ENCODE measurements at places on chromosomes 12 and 14. TPM values are rescaled to one million over a fixed set of nuclear protein-coding genes. Genes with fewer than 3 reads are reported as not detected.
A peak's percentile ranks its signal among the peaks of the same experiment; 100 is the strongest.

DNA sequence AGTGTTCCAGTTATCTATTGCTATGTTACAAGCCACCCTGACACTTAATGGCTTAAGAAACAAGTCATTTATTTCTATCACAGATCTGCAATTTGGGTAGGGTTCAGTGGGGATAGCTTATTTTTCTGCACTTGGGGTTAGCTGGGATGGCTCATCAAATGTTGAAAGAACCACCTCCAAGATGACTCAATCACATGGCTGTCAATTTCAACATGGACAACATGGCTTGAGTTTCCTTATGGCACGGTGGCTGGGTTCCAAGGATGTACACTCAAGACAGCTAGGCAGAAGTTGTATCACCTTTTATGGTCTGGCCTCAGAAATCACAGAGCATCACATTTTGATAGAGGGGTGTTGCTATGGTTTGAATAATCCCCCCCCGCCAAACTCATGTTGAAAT is 24.5 kb upstream of the IGF1 start:
- no peak overlapping the region for H3K27ac ChIP-seq
- no peak overlapping the region for H3K4me3 ChIP-seq
- H3K4me1 ChIP-seq, result peaks cover 4% of the 10 kb centered on the region
- 0 out of 2 replicates have a peak, but pooled peaks cover 8% of the 10 kb centered on the region for H3K36me3 ChIP-seq
- DNase-seq, result no peak

DNA sequence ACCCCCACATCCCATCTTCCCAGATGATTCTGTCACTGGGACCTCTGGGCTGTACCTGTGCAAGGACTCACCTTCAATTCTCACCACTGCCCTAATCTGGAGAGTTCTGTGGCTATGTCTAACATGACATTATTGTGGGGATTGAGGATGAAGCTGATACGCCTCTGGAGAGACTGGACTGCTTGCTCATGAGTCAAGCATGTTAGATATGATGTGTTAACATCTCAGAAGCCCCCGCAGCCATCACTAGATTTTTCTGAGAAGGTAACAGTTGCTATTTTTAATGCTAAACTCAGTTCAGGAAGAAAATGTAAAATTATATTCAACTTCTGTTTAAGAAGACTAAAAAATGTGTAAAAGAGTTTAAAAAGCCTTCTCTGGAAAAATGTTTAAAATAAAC is 25.7 kb downstream of the JKAMP start:
- peaks cover 10% of the 10 kb centered on the region for H3K27me3 ChIP-seq
- H3K4me3 ChIP-seq, result no peak overlapping the region
- peaks cover 10% of the 10 kb centered on the region for H3K4me1 ChIP-seq
- no peak overlapping the region for H3K27ac ChIP-seq
- peaks cover 16% of the 10 kb centered on the region for H3K36me3 ChIP-seq
- no peak for DNase-seq

- H3K27ac ChIP-seq, result no peak overlapping the region
- no peak for DNase-seq
- no peaks in the 10 kb centered on the region for H3K27me3 ChIP-seq
- 0 out of 2 replicates have a peak, but pooled peaks cover under 1% of the 10 kb centered on the region for H3K4me1 ChIP-seq
- no peak overlapping the region for H3K4me3 ChIP-seq
- no peaks in the 10 kb centered on the region for H3K36me3 ChIP-seq
Observed at GRCh38 chr14:91889477-91890211, 22.3 kb upstream of the TC2N start.

- no peak overlapping the region for H3K4me3 ChIP-seq
- no peak for DNase-seq
- H3K4me1 ChIP-seq, result no peaks in the 10 kb centered on the region
- H3K27me3 ChIP-seq, result peaks cover 24% of the 10 kb centered on the region
- H3K36me3 ChIP-seq, result no peaks in the 10 kb centered on the region
Observed at GRCh38 chr12:4892418-4892817, 17.3 kb upstream of the KCNA1 start.

- H3K27ac ChIP-seq, result no peak overlapping the region
- no peaks in the 10 kb centered on the region for H3K4me1 ChIP-seq
- no peak overlapping the region for H3K4me3 ChIP-seq
- H3K27me3 ChIP-seq, result peaks cover 6% of the 10 kb centered on the region
- no peak for DNase-seq
Observed at GRCh38 chr12:57993030-57993429, 51.7 kb downstream of the ATP23 start.

- H3K27ac ChIP-seq, result no peak overlapping the region
- DNase-seq, result no peak
- H3K4me3 ChIP-seq, result no peak overlapping the region
- H3K4me1 ChIP-seq, result peaks cover 23% of the 10 kb centered on the region
Observed at GRCh38 chr12:49279706-49280159, 14.9 kb downstream of the TUBA1C start.

- no peak overlapping the region for H3K4me3 ChIP-seq
- no peaks in the 10 kb centered on the region for H3K4me1 ChIP-seq
- H3K36me3 ChIP-seq, result no peaks in the 10 kb centered on the region
Observed at GRCh38 chr14:39247256-39247655, 13.5 kb downstream of the MIA2 start.

DNA sequence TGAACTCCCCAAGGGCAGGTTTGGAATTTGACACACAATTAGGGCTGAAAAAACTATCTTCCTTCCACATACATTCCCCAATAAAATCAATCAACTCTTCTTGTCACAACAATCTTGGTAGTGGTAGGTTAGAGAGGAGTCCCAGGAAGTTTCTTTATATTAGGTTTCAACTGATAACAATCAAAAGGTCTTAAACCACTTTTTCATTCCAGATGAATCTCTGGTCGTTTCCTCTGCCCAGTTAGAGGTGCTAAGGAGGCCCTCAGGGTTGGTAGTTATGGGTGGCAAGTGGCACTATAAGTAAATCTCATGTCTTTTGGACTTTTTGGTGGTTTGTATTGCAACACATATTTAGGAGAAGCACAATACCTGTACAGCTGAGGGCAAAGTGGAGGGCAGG is 1.7 kb upstream of the SLC38A2 start:
- DNase-seq, result no peak
- H3K27me3 ChIP-seq, result no peaks in the 10 kb centered on the region
- peaks cover 47% of the 10 kb centered on the region for H3K4me1 ChIP-seq
- peak overlapping the region; percentile 98 for H3K27ac ChIP-seq
- H3K36me3 ChIP-seq, result peaks cover 30% of the 10 kb centered on the region

DNA sequence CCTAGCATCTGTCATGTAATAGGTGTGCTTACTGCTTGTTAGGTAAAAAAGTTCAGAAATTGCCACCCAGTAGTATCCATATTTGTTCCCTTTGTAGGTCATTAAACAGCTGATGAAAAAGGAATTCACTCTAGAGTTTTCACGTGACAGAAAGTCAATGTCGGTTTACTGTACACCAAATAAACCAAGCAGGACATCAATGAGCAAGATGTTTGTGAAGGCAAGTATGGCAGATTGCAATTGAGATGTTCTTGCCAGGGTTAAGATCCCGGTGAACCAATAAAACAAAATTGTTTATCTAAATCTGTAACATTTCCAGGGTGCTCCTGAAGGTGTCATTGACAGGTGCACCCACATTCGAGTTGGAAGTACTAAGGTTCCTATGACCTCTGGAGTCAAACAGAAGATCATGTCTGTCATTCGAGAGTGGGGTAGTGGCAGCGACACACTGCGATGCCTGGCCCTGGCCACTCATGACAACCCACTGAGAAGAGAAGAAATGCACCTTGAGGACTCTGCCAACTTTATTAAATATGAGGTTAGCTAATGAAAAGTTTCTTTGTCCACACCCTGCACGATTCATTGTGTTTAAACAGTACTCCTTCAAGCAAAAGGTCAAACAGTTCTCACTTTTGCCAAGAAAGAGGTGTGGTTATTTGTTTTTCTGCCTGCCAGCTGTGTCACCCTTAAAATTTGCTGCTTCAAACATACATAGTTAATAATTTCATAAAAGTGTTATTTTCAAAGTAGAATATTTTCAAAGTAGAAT is 58.3 kb downstream of the ATP2A2 start:
- H3K4me1 ChIP-seq, result no peaks in the 10 kb centered on the region
- no peak overlapping the region for H3K4me3 ChIP-seq
- H3K27me3 ChIP-seq, result no peaks in the 10 kb centered on the region
- no peak for DNase-seq

DNA sequence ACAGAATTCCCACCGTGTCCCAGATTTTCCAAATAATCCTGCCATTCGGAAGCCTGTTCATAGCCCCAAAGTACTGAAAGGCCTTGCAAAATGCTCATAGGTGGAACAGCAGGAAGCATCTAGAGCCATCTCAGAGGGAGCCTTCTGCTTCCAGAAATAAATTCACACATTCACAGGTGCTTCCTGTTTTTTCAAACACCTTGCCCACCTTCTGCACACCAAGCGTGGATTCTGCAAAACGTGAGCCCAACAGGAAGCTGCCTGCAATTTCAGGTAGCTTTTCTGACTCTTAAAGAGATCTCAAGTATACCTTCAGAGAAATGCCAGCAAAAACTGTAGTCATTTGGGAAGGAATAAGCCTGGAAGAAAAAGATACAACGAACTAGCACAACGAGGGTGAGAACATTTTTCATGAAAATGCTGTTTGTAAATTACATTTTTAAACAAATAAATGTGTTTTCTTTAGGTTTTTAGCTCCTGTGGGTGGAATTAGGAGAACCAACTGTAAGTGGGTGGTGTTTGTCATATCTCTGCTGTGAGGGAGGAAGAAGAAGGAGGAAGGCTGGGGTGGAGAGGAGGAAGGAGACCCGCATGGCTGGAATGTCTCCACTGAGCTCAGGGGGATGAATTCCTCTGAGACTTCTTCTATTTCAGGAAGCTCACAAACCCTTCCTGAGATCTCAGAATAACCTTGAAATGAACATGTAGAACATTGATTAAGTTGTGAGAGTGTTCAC is at the start of gene IFNG-AS1:
Gene IFNG-AS1 (plus strand): TSS at position 264 of the 737 bp plus-strand sequence.
- H3K36me3 ChIP-seq, result no peaks in the 10 kb centered on the region
- H3K4me1 ChIP-seq, result peaks cover 21% of the 10 kb centered on the region
- H3K27ac ChIP-seq, result no peak within 1 kb of the TSS
- DNase-seq, result no peak
- H3K4me3 ChIP-seq, result no peak within 1 kb of the TSS

- no peaks in the 10 kb centered on the region for H3K4me1 ChIP-seq
- H3K27me3 ChIP-seq, result no peaks in the 10 kb centered on the region
- DNase-seq, result no peak
- no peak overlapping the region for H3K27ac ChIP-seq
Observed at GRCh38 chr14:75673345-75674035, 12.4 kb downstream of the TTLL5 start.

- H3K27me3 ChIP-seq, result no peaks in the 10 kb centered on the region
- no peaks in the 10 kb centered on the region for H3K36me3 ChIP-seq
- no peak overlapping the region for H3K27ac ChIP-seq
- DNase-seq, result no peak
- no peak overlapping the region for H3K4me3 ChIP-seq
- H3K4me1 ChIP-seq, result no peaks in the 10 kb centered on the region
Observed at GRCh38 chr12:12899530-12900380, 8.4 kb downstream of the GPRC5A start.

DNA sequence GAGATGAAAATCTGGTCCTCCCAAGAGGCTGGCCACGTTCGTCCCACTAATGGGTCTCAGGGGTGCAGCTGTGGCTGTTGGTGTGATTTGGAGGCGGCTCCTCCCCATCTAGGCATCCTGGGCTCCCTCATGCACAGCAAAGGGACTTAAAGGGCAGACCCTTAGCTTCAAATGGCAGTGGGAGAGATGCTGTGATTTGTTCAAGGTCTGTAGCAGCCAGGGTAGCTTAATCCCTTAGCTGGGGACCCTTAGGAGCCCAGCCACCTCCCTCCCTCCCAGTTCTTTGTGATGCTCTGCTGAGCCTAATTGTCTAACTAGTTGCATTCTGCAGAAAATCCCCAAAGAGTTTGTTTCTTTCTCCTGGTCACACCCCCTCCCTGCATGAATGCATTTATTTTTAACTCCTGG is 18.3 kb downstream of the DYRK4 start:
- no peak for DNase-seq
- H3K4me1 ChIP-seq, result peaks cover 23% of the 10 kb centered on the region
- H3K4me3 ChIP-seq, result no peak overlapping the region
- no peaks in the 10 kb centered on the region for H3K36me3 ChIP-seq
- peaks cover 5% of the 10 kb centered on the region for H3K27me3 ChIP-seq
- 0 out of 2 replicates have a peak overlapping the region, but pooled peaks have one; percentile 44 for H3K27ac ChIP-seq

- H3K27ac ChIP-seq, result no peak overlapping the region
- H3K27me3 ChIP-seq, result no peaks in the 10 kb centered on the region
- peaks cover 19% of the 10 kb centered on the region for H3K4me1 ChIP-seq
- H3K4me3 ChIP-seq, result no peak overlapping the region
- no peak for DNase-seq
Observed at GRCh38 chr12:51977320-51977753, 25.8 kb downstream of the ACVR1B start.

DNA sequence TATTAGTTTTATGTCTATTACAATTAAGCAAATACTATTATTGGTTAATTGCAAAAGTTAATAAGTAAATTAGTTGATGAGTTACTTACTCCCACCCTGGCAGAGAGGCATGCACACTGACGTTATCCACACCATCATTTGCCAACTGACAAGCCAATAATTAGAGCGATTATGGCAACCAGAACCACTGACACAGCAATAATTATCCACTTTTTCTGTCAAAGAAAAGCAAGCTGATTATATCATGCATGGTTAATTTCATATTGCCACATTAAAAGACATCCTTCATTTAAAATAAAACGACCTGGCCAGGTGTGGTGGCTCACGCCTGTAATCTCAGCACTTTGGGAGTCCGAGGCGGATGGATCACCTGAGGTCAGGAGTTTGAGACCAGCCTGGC is 43.1 kb downstream of the STX2 start:
- H3K36me3 ChIP-seq, result peaks cover 31% of the 10 kb centered on the region
- H3K27ac ChIP-seq, result no peak overlapping the region
- H3K27me3 ChIP-seq, result no peaks in the 10 kb centered on the region
- no peak for DNase-seq
- H3K4me1 ChIP-seq, result peaks cover 6% of the 10 kb centered on the region
- no peak overlapping the region for H3K4me3 ChIP-seq

DNA sequence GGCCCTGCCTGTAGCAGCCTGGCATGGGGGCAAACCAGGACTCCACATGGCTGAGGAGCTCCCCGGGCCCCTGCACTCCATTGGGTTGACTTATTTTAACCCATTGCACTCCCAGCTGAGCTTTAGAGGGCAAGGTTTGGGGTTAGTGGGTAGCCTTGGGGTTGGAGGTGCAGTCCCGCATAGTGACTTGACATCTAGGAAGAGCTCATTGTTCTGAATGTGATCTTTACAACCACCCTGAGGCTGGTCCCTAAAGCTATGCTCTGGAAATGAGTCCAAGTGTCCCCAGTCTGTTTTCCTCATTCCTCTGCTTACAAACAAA is 36.4 kb downstream of the NFKBIA start:
- H3K36me3 ChIP-seq, result no peaks in the 10 kb centered on the region
- H3K27me3 ChIP-seq, result peaks cover 4% of the 10 kb centered on the region
- H3K27ac ChIP-seq, result no peak overlapping the region
- H3K4me3 ChIP-seq, result no peak overlapping the region
- DNase-seq, result no peak

The KRT2 gene
- total RNA-seq, result not detected

The CLEC1A gene
- total RNA-seq, result not detected

The LRIG3 gene
- 7.8 TPM for total RNA-seq

The MMP17 gene
- total RNA-seq, result 67.1 TPM

The APOF gene
- 0.11 TPM for total RNA-seq
